ENCODE measurements at places on chromosomes 12 and 14. TPM values are rescaled to one million over a fixed set of nuclear protein-coding genes. Genes with fewer than 3 reads are reported as not detected.

CLEC6A gene
- total RNA-seq, result not detected

STON2 gene
- 13.8 TPM for total RNA-seq

PPP1R1A gene
- total RNA-seq, result 0.20 TPM

CSAD gene
- total RNA-seq, result 2.7 TPM

NYNRIN gene
- total RNA-seq, result 1.1 TPM

FICD gene
- total RNA-seq, result 1.1 TPM

BMP4 gene
- total RNA-seq, result 56.4 TPM

C1R gene
- 1.7 TPM for total RNA-seq

DNA sequence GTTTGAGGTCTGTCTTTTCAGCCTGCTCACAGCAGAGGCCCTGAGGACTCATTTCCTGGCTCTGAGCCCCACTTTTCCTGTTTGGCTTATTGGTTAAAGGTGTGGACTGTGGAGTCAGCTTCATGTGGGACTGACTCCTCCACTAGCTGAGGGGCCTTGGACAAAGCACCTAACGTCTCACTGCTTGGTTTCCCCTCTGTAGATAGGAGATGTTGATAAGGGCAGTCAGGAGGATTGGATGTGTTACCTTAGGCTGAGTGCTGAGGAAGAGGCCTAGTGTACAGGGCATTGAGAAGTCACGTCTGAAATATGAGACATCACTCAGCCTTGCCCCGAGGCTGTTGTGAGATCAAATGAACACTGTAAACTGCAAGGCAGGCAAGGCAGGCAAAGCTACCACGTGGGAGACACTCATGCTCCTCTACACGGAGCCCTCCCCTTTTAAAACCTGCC lies 27.1 kb upstream of the TCL1A start:
- no peak overlapping the region for H3K4me3 ChIP-seq
- no peak overlapping the region for H3K27ac ChIP-seq
- DNase-seq, result no peak

- H3K36me3 ChIP-seq, result no peaks in the 10 kb centered on the region
- no peak overlapping the region for H3K27ac ChIP-seq
- no peak overlapping the region for H3K4me3 ChIP-seq
- H3K4me1 ChIP-seq, result no peaks in the 10 kb centered on the region
Measured at GRCh38 chr12:67594888-67595287, 53.7 kb upstream of the DYRK2 start.

DNA sequence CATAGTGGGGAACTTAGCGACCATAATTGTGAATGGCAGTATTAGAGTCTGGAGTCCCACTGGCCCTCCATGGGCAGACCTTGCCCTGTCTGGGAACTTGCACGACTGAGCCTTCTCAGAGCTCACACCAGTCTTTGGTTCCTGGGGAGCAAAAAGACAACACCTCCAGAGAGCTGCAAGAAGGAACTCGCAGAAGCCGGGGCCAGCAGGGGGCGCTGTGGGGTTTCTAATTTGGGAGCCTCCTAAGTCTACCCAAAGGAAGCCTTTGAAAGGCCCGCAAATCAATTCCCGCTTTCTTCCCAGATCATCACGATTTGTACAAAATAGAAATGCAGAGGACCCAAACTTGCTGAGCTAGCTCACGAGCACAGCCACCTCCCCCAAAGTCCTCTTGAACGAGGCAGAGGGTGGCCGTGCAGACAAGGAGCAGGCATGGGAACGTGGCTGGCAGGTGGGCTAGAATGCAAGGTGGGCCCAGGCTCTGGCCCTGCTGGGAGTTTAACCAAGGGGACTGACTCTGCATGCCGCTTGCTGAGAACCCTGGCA lies 46.3 kb upstream of the FBXO21 start:
- no peak overlapping the region for H3K4me3 ChIP-seq
- no peak overlapping the region for H3K27ac ChIP-seq
- peaks cover 17% of the 10 kb centered on the region for H3K27me3 ChIP-seq
- DNase-seq, result peak; percentile 39

GRCh38 chr12:27453421-27453820 lies 6.9 kb downstream of the SMCO2 start:
- H3K4me3 ChIP-seq, result no peak overlapping the region
- no peaks in the 10 kb centered on the region for H3K27me3 ChIP-seq
- H3K4me1 ChIP-seq, result peaks cover 14% of the 10 kb centered on the region
- H3K27ac ChIP-seq, result no peak overlapping the region

GRCh38 chr12:79850610-79851299 lies 84.1 kb downstream of the PPP1R12A start:
- no peaks in the 10 kb centered on the region for H3K4me1 ChIP-seq
- H3K4me3 ChIP-seq, result no peak overlapping the region
- H3K27ac ChIP-seq, result no peak overlapping the region

GRCh38 chr12:106136263-106136662 lies 2.5 kb downstream of the NUAK1 start:
- peaks cover 79% of the 10 kb centered on the region for H3K4me1 ChIP-seq
- H3K27ac ChIP-seq, result no peak overlapping the region
- peak; percentile 73 for DNase-seq
- no peaks in the 10 kb centered on the region for H3K36me3 ChIP-seq
- no peak overlapping the region for H3K4me3 ChIP-seq
- H3K27me3 ChIP-seq, result peaks cover 13% of the 10 kb centered on the region

GRCh38 chr12:130611026-130611905 lies 104.8 kb downstream of the RIMBP2 start:
- H3K27ac ChIP-seq, result no peak overlapping the region
- H3K27me3 ChIP-seq, result peaks cover 61% of the 10 kb centered on the region
- no peak for DNase-seq
- no peaks in the 10 kb centered on the region for H3K36me3 ChIP-seq

- peaks cover 8% of the 10 kb centered on the region for H3K36me3 ChIP-seq
- no peak for DNase-seq
- H3K4me3 ChIP-seq, result no peak overlapping the region
- no peaks in the 10 kb centered on the region for H3K27me3 ChIP-seq
Measured at GRCh38 chr12:2925322-2925995, 33.7 kb upstream of the TEAD4 start.

GRCh38 chr14:29054119-29054518 lies 287.5 kb downstream of the FOXG1 start:
- no peak for DNase-seq
- no peak overlapping the region for H3K4me3 ChIP-seq
- H3K4me1 ChIP-seq, result no peaks in the 10 kb centered on the region
- H3K27me3 ChIP-seq, result no peaks in the 10 kb centered on the region

DNA sequence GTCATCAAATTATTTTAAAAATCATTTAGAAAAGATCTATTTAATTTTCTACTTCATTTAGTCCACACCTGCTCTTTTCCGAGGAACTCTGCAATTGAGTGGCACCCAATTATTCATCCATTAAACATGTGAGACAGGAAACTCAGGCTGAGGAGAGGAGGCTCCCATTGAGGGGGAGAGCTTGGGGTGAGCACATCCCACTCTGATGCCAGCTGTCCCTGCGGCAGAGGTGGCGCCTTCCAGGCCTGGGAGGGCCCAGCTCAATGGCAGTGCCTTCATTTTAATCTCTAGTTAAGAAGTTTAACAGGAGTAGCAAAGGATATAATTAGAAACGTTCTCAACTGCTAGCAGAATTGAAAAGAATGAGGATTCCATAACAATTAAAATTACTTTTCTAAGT lies 92.0 kb downstream of the ITPR2 start:
- peaks cover 93% of the 10 kb centered on the region for H3K4me1 ChIP-seq
- H3K27ac ChIP-seq, result peak overlapping the region; percentile 45

DNA sequence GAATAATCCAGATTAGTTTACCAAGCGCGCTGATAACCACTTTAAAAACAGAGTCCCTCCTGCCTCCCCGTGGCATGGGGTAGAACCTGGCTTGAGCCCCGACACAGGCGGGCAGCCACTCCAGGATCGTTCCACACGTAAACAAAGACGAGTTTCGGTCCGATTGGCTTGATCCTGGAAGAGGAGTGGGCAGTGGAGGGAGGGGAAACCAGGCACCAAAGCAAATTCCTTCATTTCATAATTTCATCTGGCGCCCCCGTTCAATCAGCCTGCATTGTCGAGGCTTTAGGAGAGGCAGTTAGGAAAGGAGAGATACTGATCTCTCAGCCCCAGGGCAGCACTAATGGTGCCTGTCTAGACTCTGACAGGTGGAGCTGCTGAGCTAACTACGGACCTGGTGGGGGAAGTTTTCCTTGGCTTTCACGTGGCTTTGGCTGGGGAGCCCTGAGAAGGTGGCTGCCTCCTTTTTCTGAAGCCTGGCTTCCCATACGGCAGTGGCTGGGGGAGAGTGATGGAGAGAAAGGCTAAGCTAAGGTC lies 751 bp upstream of the GPRC5A start:
- H3K4me1 ChIP-seq, result peaks cover 19% of the 10 kb centered on the region
- H3K27ac ChIP-seq, result no peak overlapping the region
- peak overlapping the region; percentile 52 for H3K4me3 ChIP-seq
- peaks cover 60% of the 10 kb centered on the region for H3K27me3 ChIP-seq
- DNase-seq, result peak; percentile 30

- H3K27ac ChIP-seq, result no peak overlapping the region
- H3K36me3 ChIP-seq, result peaks cover 13% of the 10 kb centered on the region
- peak; percentile 17 for DNase-seq
Measured at GRCh38 chr12:22684140-22685118, 59.5 kb downstream of the ETNK1 start.

GRCh38 chr14:76305268-76305826 lies 70.6 kb upstream of the ESRRB start:
- no peaks in the 10 kb centered on the region for H3K27me3 ChIP-seq
- no peaks in the 10 kb centered on the region for H3K36me3 ChIP-seq
- H3K4me1 ChIP-seq, result no peaks in the 10 kb centered on the region
- no peak for DNase-seq
- H3K4me3 ChIP-seq, result no peak overlapping the region

- H3K4me1 ChIP-seq, result no peaks in the 10 kb centered on the region
- no peak overlapping the region for H3K4me3 ChIP-seq
- no peaks in the 10 kb centered on the region for H3K27me3 ChIP-seq
- DNase-seq, result no peak
- peaks cover 41% of the 10 kb centered on the region for H3K36me3 ChIP-seq
- no peak overlapping the region for H3K27ac ChIP-seq
Measured at GRCh38 chr12:132635076-132635955, 16.7 kb downstream of the P2RX2 start.

DNA sequence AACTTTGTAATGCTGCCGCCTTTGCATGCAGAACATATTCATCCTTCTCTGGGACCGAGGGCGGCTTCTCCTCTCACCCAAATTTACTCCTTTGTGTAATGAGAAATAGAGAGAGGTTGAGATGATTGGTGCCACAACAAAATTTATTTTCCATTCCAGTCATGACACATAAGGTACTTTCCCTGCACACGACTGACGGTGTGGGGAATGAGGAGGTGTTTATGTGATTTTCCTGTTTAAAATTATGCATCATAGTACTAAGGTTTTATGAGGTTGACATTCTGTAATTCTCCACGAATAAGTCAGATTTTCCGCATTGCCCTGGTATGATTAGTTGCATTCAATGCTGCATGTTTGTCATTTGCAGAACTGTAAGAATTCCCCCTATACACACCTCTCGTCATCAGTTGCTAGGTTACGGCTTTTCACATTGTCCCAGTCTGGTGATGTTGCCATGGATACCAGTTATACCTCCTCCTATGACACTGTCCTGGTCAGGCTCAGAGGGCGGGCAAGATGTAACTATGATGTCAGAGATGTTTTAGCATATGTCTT lies 23.1 kb downstream of the BICDL1 start:
- no peak overlapping the region for H3K4me3 ChIP-seq
- peaks cover 39% of the 10 kb centered on the region for H3K4me1 ChIP-seq
- no peak overlapping the region for H3K27ac ChIP-seq
- no peak for DNase-seq

DNA sequence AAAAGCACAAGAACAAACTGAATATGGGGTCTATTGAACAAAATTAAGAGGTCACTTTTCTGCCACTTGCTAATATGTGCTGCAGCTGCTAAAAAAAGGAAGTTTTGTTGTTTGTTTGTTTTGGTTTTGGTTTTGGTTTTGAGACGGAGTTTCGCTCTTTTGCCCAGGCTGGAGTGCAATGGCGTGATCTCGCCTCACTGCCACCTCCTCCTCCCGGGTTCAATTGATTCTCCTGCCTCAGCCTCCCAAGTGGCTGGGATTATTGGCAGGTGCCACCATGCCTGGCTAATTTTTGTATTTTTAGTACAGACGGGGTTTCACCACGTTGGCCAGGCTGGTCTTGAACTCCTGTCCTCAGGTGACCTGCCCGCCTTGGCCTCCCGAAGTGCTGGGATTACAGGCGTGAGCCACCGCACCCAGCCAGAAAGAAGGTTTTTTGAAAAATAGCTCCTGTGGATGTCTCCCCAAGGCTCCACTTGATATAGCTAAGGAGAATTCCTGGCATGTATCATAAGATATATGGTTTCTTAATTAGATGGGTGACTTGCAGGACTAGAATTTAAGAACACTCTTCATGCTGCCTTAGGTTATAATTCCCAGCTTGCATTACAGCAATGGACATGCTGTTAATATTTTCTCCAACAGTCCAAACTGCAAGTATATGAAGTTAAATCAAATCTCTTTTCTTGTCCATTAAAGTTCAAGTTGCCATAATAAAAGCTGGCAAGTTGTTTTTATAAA lies 237.6 kb upstream of the AMIGO2 start:
- no peak overlapping the region for H3K4me3 ChIP-seq
- no peaks in the 10 kb centered on the region for H3K4me1 ChIP-seq
- H3K36me3 ChIP-seq, result no peaks in the 10 kb centered on the region
- no peaks in the 10 kb centered on the region for H3K27me3 ChIP-seq
- no peak overlapping the region for H3K27ac ChIP-seq

- peaks cover 10% of the 10 kb centered on the region for H3K4me1 ChIP-seq
- no peaks in the 10 kb centered on the region for H3K36me3 ChIP-seq
- no peaks in the 10 kb centered on the region for H3K27me3 ChIP-seq
- DNase-seq, result no peak
- H3K27ac ChIP-seq, result no peak overlapping the region
Measured at GRCh38 chr12:121144416-121144914, 11.8 kb downstream of the P2RX7 start.

DNA sequence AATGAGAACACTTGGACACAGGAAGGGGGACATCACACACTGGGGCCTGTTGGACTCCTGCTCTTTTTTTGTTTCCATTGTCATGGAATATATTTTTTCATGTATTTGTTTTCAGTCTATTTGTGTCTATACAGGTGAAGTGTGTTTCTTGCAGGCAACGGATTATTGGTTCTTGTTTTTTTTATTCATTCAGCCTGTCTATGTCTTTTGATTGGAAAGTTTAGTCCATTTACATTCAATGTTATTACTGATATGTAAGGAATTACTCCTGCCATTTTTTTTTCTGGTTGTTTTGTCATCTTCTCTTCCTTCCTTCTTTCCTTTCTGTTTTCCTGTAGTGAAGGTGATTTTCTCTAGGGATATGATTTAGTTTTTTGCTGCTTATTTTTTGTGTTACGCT lies 18.0 kb upstream of the PTPRO start:
- H3K4me1 ChIP-seq, result no peaks in the 10 kb centered on the region
- H3K27me3 ChIP-seq, result no peaks in the 10 kb centered on the region
- no peak overlapping the region for H3K4me3 ChIP-seq
- no peak overlapping the region for H3K27ac ChIP-seq
- H3K36me3 ChIP-seq, result no peaks in the 10 kb centered on the region
